ENCODE measurements at places on chromosomes 3 and 15. TPM values are rescaled to one million over a fixed set of nuclear protein-coding genes. Genes with fewer than 3 reads are reported as not detected.

TERC gene
- total RNA-seq, result 37.7 TPM

RBPMS2 gene
- not detected for total RNA-seq

CCPG1 gene
- total RNA-seq, result 116 TPM

GOLGA6L10 gene
- 0.28 TPM for total RNA-seq

GOLGA6L9 gene
- total RNA-seq, result 1.4 TPM

TRPM1 gene
- total RNA-seq, result not detected

POC1A gene
- 3.8 TPM for total RNA-seq

BOC gene
- 8.7 TPM for total RNA-seq

ULK3 gene
- total RNA-seq, result 11.9 TPM

LPP gene
- total RNA-seq, result 60.1 TPM

FBXW12 gene
- total RNA-seq, result not detected

CLRN1 gene
- not detected for total RNA-seq

SCAANT1 gene
- total RNA-seq, result not detected

IL17RE gene
- 0.14 TPM for total RNA-seq

RTP3 gene
- total RNA-seq, result not detected

PRR20G gene
- not detected for total RNA-seq

WNT5A gene
- 4.4 TPM for total RNA-seq

MESP2 gene
- total RNA-seq, result 0.57 TPM

IGDCC3 gene
- not detected for total RNA-seq

RBSN gene
- 19.3 TPM for total RNA-seq

UNC13C gene
- not detected for total RNA-seq

ZNF621 gene
- total RNA-seq, result 12.7 TPM

BLOC1S6 gene
- total RNA-seq, result 65.4 TPM

CCDC33 gene
- not detected for total RNA-seq

TMC3 gene
- total RNA-seq, result not detected

ATP10A gene
- total RNA-seq, result 10.4 TPM

SLC2A2 gene
- total RNA-seq, result 0.09 TPM

CFAP100 gene
- not detected for total RNA-seq

WNT7A gene
- under 0.01 TPM for total RNA-seq

ARNT2 gene
- 7.0 TPM for total RNA-seq

P2RY14 gene
- total RNA-seq, result 0.43 TPM

MITF gene
- total RNA-seq, result 24.0 TPM

LSMEM2 gene
- total RNA-seq, result not detected

CD96 gene
- 0.09 TPM for total RNA-seq

CRELD1 gene
- 20.1 TPM for total RNA-seq

GOLGA8S gene
- under 0.01 TPM for total RNA-seq

C3orf20 gene
- 0.09 TPM for total RNA-seq

CGNL1 gene
- 0.28 TPM for total RNA-seq

SEMA5B gene
- total RNA-seq, result not detected

CMTM8 gene
- total RNA-seq, result not detected

SLC12A1 gene
- total RNA-seq, result not detected

LDHAL6B gene
- not detected for total RNA-seq

POPDC2 gene
- total RNA-seq, result under 0.01 TPM

GABRB3 gene
- total RNA-seq, result 0.71 TPM

ADPGK gene
- 82.9 TPM for total RNA-seq

IQCF5 gene
- total RNA-seq, result not detected

TRPC1 gene
- 31.4 TPM for total RNA-seq

RARB gene
- total RNA-seq, result 10.3 TPM

GOLGA8N gene
- 4.4 TPM for total RNA-seq

HYAL3 gene
- total RNA-seq, result 3.7 TPM

NRROS gene
- total RNA-seq, result 0.46 TPM
